ENCODE measurements at places on chromosomes 4 and X. TPM values are rescaled to one million over a fixed set of nuclear protein-coding genes. Genes with fewer than 3 reads are reported as not detected.

DNA sequence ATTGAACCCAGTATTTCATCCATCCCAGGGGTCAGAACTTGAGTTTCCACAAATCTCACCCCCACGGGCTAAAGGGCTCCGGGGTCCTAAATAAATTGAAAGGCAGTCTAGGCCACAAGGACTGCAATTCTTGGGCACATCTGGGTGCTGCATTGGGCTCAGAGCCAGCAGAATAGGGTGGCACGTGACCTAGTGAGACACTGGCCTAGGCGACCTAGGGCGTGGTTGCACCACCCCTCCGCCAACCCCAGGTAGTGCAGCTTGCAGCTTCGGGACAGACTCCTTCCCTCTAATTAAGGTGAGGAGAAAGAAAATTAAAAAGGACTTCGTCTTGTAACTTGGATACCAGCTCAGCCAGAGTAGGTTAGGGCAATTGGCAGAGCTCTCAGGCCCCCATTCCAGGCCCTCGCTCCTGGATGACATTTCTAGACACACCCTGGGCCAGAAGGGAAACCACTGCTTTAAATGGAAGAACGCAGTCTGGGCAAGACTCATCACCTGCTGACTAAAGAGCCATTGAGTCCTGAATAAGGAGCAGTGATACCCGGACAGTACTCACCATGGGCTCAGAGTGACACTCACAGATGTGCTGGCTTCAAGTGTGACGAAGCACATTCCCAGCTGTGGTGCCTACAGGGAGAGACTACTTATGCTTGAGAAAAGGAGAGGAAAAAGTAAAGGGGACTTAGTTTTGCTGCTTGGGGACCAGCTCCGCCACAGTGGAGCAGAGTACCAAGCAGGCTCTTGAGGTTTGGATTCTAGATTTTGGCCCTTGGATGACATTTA, 735.4 kb downstream of the FSTL5 start:
- H3K4me1 ChIP-seq: no peaks in the 10 kb centered on the region
- DNase-seq: no peak
- H3K4me3 ChIP-seq: no peak overlapping the region
- no peak overlapping the region for H3K27ac ChIP-seq

GRCh38 chr4:82276332-82276640, 97.5 kb downstream of the HNRNPD start:
- no peaks in the 10 kb centered on the region for H3K36me3 ChIP-seq
- no peak overlapping the region for H3K27ac ChIP-seq
- H3K4me3 ChIP-seq: no peak overlapping the region
- no peak for DNase-seq
- H3K27me3 ChIP-seq: no peaks in the 10 kb centered on the region

DNA sequence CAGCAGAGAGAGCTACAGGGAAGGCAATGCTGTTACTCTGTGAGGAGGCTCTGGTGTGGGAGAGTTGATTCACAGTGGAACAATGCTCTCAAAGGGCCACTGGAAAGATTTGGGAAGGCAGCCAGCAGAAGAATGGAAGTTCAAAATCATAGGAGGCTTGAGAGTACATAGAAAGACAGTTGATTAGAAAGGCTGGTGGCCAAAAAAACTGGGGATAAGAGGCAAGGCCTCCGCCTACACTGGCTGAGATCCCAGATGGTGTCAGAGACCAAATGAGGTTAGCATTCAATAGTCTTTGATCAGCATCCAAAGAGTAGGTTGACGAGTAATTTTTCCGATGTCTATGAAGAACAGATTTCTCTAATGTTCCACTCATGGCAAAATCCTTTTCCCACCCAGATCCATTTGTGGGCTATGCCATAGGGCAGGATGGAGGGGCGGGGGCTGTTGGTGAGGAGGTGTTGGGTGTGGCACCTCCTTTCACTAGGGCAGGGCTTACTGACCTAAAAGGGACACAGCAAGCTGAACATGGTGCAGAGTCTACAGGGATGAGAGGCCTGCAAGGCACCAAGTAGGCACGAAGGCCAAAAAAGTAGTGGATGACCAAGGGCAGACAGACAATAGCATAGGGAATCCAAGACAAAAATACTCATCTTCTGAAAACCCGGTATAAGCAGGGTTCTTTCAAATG, 15.1 kb downstream of the TEC start:
- no peak overlapping the region for H3K4me3 ChIP-seq
- H3K27me3 ChIP-seq: no peaks in the 10 kb centered on the region
- peak; percentile 97 for DNase-seq
- H3K27ac ChIP-seq: no peak overlapping the region
- H3K4me1 ChIP-seq: peaks cover 7% of the 10 kb centered on the region

DNA sequence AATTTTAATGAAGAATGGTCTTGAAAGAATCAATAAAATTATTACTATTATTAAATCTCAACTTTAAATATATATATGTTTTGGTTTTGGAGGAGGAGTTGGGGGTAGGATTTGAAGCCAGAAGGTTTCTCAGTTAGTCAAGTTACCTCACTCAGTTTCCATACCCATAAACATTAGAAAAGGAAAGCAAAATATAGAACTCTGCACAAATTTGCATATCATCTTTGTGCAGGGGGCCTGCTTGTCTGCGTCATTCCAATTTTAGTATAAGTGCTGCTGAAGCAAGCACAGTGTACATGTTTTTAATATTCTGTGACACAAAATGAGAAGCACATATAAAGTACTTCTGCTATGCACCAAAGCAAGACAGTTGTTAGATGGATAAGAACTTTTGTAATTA, 47.5 kb upstream of the SCRG1 start:
- no peak overlapping the region for H3K4me3 ChIP-seq
- H3K4me1 ChIP-seq: peaks cover 2% of the 10 kb centered on the region
- DNase-seq: no peak
- no peaks in the 10 kb centered on the region for H3K36me3 ChIP-seq
- no peak overlapping the region for H3K27ac ChIP-seq
- H3K27me3 ChIP-seq: no peaks in the 10 kb centered on the region

Gene NDST4
- not detected for total RNA-seq

Gene GRSF1
- total RNA-seq: 112 TPM

Gene CXorf51A
- total RNA-seq: not detected
